Esophagus mucosa (tissue), 1 donor: ENCODE measurements at places on chromosomes 12 and 14. TPM values are rescaled to one million over a fixed set of nuclear protein-coding genes. Genes with fewer than 3 reads are reported as not detected.

GRCh38 chr12:64452559-64453329 lies 824 bp downstream of the TBK1 start:
- peak; percentile 86 for ATAC-seq

The NCAPD2 gene
- 37.4 TPM for total RNA-seq

DNA sequence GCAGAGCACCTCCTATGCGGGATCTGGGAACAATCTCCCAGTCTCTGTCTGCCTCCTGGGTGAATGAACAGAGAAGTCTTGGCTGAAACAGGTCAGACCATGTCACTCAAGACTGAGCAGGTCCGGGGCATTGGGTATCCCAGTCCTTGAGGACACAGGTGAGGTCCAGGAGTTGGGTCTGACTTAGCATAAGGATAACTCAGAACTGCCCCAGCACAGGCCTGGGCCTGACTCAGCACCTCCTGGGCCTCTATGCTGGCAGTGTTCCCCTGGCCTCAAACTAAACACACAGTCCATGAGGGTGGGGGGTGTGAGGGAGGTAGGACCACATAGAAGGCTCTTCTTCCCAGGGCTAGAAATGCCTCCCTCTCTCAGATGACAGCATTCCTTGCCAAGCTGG lies 1.5 kb upstream of the SDR9C7 start:
- no peak for ATAC-seq

DNA sequence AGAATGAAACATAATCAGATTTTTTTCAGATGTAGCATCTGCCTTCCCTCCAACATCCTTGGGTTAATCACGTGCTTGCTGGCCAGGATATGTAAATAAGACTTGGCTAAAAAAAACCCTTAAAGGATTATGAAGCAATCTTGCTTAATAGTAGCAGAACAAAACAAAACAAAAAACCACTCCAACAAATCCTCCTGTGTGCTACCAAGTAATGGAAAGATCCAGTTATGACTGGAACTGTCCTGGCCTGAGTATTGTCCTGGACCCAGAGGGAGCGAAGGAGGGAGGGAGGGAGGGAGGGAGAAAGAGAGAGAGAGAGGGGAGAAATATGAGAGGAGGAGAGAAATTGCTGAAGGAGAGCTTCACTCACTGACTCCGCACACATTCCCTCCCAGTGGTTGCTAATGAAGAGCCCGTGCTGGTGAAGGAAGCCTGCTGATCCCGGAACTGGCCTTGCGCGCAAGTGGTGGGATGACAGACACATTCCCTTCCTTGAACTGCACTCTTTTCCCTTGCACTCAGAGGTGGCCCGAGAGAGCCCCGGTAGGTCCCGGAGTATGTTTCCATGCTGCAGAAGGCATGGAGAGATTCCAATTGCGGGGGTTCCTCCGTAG lies 57.2 kb downstream of the HMGA2 start:
- ATAC-seq, result no peak

DNA sequence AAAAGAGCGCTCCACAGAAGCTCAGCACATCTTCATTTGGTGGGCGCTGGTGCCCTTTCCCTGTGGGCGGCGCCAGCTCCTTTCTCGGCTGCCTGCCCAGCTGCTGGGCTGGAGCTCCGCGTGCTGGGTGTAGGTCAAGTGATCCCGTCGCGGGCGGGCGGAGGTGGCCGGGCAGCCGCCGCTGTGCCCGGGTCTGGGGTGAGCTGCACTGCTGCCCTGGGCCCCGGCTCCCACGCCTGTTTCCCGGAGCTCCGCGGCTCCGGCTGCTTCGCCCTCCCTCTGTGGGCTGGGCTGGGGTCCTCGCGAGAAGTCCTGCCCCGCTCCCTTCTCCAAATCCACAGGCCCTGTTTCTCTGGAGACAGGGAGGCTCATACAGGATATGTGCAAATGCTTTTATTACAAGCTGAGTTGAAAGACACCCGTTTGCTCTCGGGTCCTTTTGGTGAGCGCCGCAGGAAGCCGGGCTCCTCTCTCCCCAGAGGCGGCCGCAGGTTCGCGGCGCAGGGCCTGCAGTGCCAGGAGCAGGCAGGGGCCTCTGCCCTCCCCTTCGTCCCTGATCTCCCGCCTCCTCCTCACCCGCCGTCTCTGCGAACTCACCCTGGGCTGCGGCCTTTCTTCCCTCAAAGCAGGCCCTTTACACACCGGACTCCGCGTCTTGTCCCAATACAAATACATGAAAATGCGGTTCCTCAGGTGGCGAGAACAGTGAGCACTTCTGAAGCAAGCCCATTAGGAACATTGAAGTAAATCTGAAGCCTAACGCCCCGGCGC lies 67.8 kb upstream of the CAPRIN2 start:
- peak; percentile 54 for ATAC-seq

GRCh38 chr14:65015391-65015790 lies 28.7 kb downstream of the FNTB start:
- no peak for ATAC-seq

- no peak for ATAC-seq
Observed at GRCh38 chr12:85325442-85325841, 45.4 kb downstream of the ALX1 start.

The GPX2 gene
- 68.1 TPM for total RNA-seq

DNA sequence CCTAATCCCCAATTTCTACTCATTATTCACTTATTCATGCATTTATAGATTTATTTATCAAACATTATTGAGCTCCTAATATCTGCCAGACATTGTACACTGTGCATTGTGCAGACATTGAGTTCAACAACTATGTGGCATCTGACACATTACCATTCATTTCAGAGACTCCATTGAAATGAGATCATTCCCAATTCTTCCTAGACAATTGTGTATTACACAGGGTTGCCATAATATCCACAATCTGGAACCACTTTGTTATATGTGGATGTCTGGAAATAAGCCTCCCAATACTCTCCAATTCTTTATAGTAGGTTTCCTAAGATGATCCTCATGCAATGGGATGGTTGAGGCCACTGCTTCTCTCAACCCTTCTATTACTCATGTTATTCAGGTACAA lies 165.0 kb downstream of the OTOGL start:
- ATAC-seq, result no peak

- no peak for ATAC-seq
Observed at GRCh38 chr12:113066813-113067400, 10.4 kb downstream of the DTX1 start.

GRCh38 chr14:106683631-106684030 lies 1157.2 kb downstream of the TMEM121 start:
- ATAC-seq, result no peak

- peak; percentile 83 for ATAC-seq
Observed at GRCh38 chr12:131783915-131784541, 44.2 kb upstream of the MMP17 start.

DNA sequence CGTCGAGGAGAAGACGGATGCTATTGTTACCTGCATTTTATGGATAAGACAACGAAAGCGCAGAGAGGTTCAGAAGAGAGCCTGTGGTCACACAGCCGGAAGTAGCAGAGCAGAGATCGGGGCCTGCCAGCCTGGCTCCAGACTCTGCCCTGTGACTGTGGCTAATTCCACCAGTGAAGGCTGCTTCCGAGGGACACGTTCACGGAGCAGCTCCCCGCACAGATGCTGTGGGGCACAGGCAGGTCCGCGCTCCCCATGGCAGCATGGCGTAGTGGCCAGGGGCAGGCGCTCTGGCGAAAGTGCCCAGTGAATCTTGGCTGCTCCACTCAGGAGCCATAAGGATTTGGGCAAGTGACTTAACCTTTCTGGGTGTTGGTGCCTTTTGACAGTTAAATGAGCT lies 9.8 kb downstream of the RIMBP2 start:
- no peak for ATAC-seq

- ATAC-seq, result no peak
Observed at GRCh38 chr12:46230306-46230705, 38.5 kb downstream of the SLC38A1 start.

- no peak for ATAC-seq
Observed at GRCh38 chr12:25583545-25583944, 30.5 kb upstream of the LMNTD1 start.

DNA sequence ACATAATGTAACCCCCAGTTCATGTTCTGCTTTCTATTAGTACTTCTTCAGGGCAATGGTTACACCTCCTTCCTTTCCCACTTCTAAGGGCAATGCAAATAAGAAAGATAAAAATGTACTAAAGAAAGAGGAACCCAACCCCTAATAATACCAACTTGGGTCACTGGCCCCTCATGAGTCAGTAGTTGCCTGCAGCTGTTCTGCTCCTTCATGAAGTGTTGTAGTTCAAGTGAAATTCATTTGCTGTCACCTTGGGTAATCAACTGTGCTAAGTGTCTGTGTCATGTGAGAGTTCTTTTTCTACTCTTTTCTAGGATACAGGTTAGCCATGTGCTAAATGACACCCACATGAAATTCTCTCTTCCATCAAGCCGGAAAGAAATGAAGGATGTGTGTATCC lies 91.8 kb downstream of the PLXNC1 start:
- peak; percentile 69 for ATAC-seq

- no peak for ATAC-seq
Observed at GRCh38 chr14:82180139-82180538, 646.5 kb upstream of the SEL1L start.

DNA sequence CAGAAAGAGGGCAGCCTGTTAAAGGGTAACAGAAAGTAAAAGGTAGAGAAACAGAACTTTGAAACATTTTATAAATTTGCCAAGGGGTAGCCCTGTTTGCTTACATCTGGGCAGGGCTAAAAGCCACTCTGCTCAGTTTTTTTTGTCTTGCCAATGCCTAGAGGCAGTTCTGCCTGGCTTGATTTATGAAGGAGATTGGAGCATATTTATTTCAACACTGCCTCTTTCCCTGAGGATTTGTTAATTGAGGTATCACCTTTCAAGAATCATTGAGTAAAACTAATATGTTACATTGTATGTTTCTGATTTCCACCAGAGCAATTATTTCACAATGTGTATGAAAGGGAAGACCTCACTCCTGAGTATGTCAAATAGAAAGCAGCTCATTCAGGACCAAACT lies 160.8 kb downstream of the GXYLT1 start:
- ATAC-seq, result no peak
